ENCODE measurements at places on chromosomes 6 and 20.

- DNase-seq, result peak; percentile 12
Observed at GRCh38 chr6:118283766-118284165, 264.3 kb upstream of the PLN start.

DNA sequence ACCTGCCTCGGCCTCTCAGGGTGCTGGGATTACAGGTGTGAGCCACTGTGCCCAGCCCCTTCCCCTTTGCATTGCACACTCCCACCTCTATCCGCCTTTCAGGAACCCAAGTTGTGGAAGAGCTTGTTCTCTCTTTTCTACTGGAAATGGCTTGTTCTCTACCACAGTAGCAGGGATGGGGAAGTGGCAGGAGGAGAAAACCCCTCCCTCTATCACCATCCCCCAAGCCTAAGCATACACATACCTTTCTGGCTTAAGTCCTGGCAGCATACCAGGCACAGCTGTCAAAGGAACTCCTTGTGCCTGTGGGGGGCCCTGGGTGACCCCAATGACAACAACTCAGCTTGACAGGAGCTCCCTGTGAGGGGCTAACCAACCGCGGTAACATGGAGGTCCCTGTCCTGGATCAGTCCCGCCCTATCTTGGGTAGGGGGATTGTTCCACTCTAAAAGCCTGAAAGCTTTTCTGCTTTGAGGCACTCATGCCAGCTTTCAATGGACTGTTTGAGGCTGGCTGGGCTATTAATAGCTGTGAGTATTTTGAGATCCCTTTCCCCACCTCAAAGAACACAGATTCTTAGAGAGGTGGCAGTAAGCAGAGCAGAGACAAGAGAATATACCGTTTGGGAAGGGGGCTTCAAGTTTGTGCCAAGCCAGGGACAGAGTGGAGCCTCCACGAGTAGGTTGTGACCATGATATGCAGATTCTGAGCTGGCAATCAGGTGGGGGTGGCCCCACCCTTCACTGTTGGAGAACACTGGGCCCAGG, 2.3 kb downstream of the KLHDC3 start:
- DNase-seq, result no peak

GRCh38 chr6:87251225-87251624, 71.2 kb upstream of the SMIM8 start:
- no peak for DNase-seq

GRCh38 chr20:43009532-43009931, 180.2 kb downstream of the PTPRT start:
- no peak for DNase-seq

DNA sequence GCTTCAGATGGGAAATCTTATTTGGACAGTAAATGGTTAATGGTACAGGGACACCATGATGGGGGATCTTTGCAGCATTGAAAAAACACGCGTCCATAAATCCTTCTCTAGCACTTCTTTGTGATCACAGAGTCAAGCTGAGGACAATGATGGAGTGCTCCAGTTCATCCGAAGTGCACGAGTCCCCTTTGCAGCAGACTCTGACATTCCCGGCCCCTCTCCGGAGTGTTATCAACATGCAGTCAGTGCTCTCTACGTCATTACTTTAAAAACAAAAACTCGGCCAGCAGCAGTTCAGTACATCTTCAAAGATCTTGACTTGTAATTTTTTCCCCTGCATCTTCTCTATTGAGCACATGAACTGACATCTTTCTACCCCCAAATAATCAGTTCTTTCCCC, 185.5 kb upstream of the AKAP12 start:
- DNase-seq, result no peak
